ENCODE measurements at places on chromosomes 4 and X.

- no peaks in the 10 kb centered on the region for H3K4me1 ChIP-seq
- no peaks in the 10 kb centered on the region for H3K27me3 ChIP-seq
- H3K27ac ChIP-seq, result no peak overlapping the region
- no peaks in the 10 kb centered on the region for H3K36me3 ChIP-seq
- DNase-seq, result no peak
These were observed 52.9 kb downstream of the TRMT44 start for GRCh38 chr4:8493484-8493883.

GRCh38 chr4:64911846-64912245 is 502.6 kb upstream of the TECRL start:
- H3K4me3 ChIP-seq, result no peak overlapping the region
- no peaks in the 10 kb centered on the region for H3K4me1 ChIP-seq
- no peaks in the 10 kb centered on the region for H3K27me3 ChIP-seq
- H3K36me3 ChIP-seq, result no peaks in the 10 kb centered on the region

DNA sequence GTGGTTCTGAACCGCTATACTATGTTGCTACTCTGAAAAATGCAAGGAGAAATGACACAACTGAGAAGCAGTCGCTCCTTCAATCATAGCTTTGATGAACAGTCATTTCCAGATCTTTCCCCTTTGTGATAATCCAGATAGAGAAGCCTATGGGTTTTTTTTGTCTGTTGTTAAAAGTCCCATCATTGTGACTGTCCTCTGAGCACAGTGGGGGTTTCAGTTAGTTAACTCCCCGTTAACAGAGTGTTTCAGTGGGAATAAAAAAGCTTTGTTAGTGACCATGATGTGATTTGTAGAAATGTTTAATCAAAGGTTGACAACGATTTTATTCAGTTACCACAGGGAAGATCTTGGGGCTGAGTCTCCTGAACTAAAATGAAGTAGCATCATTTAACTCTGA is 176.2 kb upstream of the MAOA start:
- peaks cover 26% of the 10 kb centered on the region for H3K27me3 ChIP-seq
- no peak overlapping the region for H3K4me3 ChIP-seq
- no peaks in the 10 kb centered on the region for H3K4me1 ChIP-seq
- no peaks in the 10 kb centered on the region for H3K36me3 ChIP-seq
- DNase-seq, result no peak
- no peak overlapping the region for H3K27ac ChIP-seq

DNA sequence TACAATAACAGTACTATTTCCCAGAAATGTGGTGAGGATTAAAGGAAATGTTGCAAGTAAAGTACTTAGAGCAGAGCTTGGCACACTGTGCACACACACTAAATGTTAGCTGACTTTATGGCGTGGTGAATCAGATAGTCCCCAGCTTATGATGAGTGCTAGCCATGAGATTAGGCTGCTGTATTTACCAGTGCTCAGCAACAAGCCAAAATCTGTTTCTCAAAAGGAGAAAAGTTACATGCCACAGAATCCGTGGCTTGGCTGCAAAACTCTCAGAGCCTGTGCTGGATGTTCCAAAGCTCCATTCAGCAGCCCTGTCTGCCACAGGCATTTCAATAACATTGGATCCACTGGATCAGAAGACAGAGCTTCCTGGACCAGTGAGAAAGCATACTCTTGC is 12.8 kb upstream of the STBD1 start:
- H3K36me3 ChIP-seq, result no peaks in the 10 kb centered on the region
- no peaks in the 10 kb centered on the region for H3K27me3 ChIP-seq
- no peak overlapping the region for H3K4me3 ChIP-seq
- DNase-seq, result no peak
- H3K27ac ChIP-seq, result no peak overlapping the region

GRCh38 chr4:10226756-10227155 is 110.2 kb upstream of the WDR1 start:
- no peaks in the 10 kb centered on the region for H3K27me3 ChIP-seq
- no peak for DNase-seq
- no peak overlapping the region for H3K27ac ChIP-seq
- H3K36me3 ChIP-seq, result no peaks in the 10 kb centered on the region
- no peak overlapping the region for H3K4me3 ChIP-seq
- H3K4me1 ChIP-seq, result no peaks in the 10 kb centered on the region

- no peak for DNase-seq
- no peak overlapping the region for H3K4me3 ChIP-seq
- H3K27me3 ChIP-seq, result no peaks in the 10 kb centered on the region
- H3K4me1 ChIP-seq, result no peaks in the 10 kb centered on the region
These were observed 114.4 kb downstream of the FRYL start for GRCh38 chr4:48665555-48666186.
